ENCODE measurements at places on chromosomes 7 and 10. TPM values are rescaled to one million over a fixed set of nuclear protein-coding genes. Genes with fewer than 3 reads are reported as not detected.

Gene TAS2R4
- 6.3 TPM for total RNA-seq

Gene BEND7
- total RNA-seq = 6.4 TPM

Gene SOSTDC1
- 3.1 TPM for total RNA-seq

Gene SUN3
- not detected for total RNA-seq

Gene AUTS2
- 71.5 TPM for total RNA-seq

Data from dorsolateral prefrontal cortex (tissue), 122 donors.